ENCODE measurements at places on chromosomes 13 and 19.
A peak's percentile ranks its signal among the peaks of the same experiment; 100 is the strongest.

DNA sequence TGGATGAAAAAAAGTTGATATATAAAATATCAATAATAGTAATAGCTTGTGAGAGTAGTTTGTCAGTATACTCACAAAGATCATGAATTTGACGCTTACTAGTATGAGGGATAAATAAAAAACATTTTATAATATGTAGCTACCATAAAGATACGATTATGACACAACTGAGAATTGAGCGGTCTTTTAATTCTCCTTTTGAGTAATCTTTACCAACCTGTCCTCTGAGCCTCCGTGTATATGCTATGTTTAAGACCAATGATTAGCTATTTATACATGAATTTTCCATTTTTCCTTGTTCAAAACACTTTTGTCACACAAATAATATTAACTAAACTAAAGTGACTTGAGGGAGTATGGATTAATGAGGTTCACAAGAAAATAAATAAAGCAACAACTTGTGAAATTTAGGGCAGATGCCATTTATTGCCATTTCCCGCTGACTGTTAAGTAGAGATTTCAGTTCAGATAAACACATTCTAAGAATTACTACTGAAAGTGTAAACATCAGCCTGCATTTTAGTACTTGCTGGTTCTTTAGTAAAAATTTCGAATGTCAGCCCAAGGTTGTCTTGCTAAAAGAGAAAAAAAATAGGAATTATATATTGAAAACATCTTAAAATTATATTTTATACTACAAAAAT lies 6.2 kb upstream of the IRS2 start:
- DNase-seq, result no peak

DNA sequence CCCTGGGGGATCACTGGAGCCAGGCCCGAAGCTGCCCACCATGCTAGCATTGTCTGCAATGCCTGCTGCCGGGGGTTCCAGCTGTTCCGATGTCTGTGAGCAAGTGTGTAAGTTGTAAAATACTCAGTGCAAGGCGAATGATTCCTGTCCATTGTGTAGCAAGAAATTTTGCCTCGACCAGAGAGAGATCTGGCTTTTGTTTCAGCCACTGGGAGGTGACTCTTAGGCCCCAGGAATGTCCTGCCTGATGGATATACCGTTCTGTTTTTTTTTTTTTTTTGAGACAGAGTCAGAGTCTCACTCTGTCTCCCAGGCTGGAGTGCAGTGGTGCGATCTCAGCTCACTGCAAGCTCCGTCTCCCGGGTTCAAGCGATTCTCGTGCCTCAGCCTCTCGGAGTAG lies 7.3 kb upstream of the GADD45B start:
- no peak for DNase-seq

- no peak for DNase-seq
These were observed 4.7 kb upstream of the B3GNT3 start for GRCh38 chr19:17790059-17790780.

GRCh38 chr19:16836115-16837034 lies 7.2 kb downstream of the SIN3B start:
- DNase-seq, result peak; percentile 24

GRCh38 chr13:40269086-40269485 lies 397.4 kb downstream of the FOXO1 start:
- no peak for DNase-seq

- no peak for DNase-seq
These were observed 30.1 kb downstream of the DNAJC3 start for GRCh38 chr13:95707035-95707434.

GRCh38 chr19:44512326-44513298 lies 12.3 kb upstream of the ZNF180 start:
- DNase-seq, result no peak

- no peak for DNase-seq
These were observed 128.7 kb downstream of the KLF12 start for GRCh38 chr13:74005320-74006157.

GRCh38 chr13:98599502-98600328 lies 22.8 kb upstream of the STK24 start:
- no peak for DNase-seq

GRCh38 chr19:19334063-19334988 lies 13.7 kb downstream of the MAU2 start:
- DNase-seq, result no peak

DNA sequence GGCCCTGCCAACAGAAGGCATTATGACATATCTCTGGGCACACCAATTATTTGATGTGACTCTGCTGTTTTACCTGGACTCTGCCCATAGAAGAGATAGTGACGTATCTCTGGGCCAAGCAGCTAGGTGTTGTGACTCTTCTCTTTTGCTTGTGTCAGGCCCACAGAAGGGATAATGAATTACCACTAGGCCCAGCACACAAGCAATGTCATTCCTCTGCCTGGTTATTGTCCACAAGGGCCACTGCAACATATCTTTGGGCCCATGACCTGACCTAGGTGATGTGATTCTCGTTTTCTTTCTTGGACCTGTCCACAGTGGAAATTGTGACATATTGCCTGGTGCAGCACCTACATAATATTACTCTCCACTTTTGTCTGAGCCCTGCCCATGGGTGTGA lies 65.1 kb upstream of the ZNF724 start:
- no peak for DNase-seq

GRCh38 chr19:49056101-49056901 lies 1.2 kb downstream of the CGB7 start:
- DNase-seq, result no peak

DNA sequence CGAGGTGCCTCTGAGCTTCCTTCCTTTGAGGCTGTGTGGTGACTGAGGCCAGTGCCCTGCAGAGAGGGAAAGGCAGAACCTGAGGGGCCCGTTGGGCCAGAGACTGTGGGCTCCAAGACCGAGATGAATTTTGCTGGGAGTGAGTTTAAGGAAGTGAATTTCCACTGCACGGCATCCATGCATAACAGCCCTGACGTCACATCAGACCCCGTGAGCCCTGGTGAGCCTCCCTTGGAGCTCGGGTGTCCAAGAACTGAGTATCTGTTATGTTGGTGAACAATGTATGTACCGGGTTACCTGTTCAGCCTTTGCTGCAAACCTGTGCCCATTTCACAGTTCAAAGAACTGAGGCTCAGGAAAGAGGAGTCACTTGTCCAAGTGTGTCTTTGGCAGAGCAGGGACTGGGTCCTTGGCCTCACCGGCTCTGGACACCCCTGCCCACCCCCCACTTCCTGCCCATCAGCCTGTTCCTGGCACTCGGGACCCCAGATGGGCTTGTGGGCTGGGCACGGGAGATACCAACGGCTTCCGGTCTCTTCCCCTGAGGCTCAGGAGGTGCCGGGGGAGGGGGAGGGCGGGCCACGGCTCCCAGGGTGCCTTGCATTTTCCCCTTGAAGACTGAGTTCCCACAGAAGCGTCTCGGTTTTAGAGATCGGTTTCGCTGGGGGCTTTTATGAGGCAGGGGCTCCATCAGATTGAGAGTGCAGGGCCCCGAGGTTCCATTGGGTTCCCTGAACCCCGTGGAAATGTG lies 33.7 kb downstream of the NFILZ start:
- no peak for DNase-seq

GRCh38 chr19:1817553-1818179 lies 5.6 kb upstream of the ATP8B3 start:
- no peak for DNase-seq

DNA sequence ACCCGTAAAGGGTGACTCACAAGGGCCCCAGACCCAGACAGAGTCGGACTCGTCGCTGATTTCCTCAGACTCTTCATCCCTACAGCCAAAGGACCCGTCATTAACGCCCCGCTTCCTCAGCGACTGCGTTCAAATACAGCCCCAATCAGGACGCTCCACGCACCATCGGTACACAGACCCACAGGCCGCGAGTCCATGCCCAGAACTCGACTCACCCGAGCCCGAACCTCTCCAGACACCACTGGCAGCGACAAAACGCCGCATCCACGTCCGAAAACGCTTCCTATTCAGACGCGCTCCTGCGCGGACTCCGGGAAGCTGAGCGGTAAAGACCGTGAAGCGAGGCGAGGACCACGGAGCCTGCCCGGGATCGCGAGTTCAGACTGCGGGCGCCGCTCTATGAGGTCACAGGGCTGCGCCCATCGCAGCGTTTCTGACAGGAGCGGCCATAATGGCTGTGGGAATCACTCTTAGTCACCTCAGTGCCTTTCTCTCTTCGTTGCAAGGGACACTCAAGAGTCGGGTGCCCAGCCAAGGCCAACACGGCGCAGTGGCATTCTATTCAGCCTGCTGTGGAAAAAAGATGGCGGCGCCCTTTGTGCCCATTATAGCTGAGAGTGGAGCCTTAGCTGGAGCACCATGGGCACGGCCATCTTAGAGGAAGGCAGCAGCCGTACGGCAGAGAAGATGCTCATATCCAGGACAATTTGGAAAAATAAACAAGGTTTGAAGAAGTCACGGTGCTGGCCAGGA lies at the start of gene ZNF614:
Gene ZNF614 (minus strand): TSS at position 353 of the 753 bp plus-strand sequence. CDS start 2,634 bp downstream, outside the sequence.
- DNase-seq, result peak; percentile 85

- no peak for DNase-seq
These were observed 75.0 kb downstream of the RASA3 start for GRCh38 chr13:114057166-114058050.

GRCh38 chr13:27409013-27409412 lies 15.4 kb upstream of the GTF3A start:
- no peak for DNase-seq

- peak; percentile 76 for DNase-seq
These were observed 672 bp upstream of the IRF2BP1 start for GRCh38 chr19:45886427-45887199.

DNA sequence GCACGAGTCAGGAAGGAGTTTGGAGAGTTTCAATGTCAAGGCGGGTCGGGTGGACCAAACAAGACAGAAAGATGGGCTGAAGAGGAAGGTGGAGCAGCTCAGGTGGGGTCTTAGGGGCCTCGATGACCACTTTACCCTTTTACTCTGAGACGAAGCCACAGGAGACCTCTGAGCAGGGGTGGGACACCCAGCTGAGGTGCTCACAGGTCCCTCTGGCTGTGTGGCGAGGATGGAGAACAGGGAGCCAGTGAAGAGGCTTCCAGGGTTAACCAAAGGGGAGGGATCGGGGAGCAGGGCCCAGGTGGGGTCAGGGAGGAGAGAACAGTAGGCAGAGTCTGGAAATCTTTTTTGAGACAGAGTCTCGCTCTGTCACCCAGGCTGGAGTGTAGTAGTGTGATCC lies 2.0 kb upstream of the CCER2 start:
- DNase-seq, result no peak

- DNase-seq, result no peak
These were observed 550.7 kb upstream of the SLITRK5 start for GRCh38 chr13:87120476-87120875.

DNA sequence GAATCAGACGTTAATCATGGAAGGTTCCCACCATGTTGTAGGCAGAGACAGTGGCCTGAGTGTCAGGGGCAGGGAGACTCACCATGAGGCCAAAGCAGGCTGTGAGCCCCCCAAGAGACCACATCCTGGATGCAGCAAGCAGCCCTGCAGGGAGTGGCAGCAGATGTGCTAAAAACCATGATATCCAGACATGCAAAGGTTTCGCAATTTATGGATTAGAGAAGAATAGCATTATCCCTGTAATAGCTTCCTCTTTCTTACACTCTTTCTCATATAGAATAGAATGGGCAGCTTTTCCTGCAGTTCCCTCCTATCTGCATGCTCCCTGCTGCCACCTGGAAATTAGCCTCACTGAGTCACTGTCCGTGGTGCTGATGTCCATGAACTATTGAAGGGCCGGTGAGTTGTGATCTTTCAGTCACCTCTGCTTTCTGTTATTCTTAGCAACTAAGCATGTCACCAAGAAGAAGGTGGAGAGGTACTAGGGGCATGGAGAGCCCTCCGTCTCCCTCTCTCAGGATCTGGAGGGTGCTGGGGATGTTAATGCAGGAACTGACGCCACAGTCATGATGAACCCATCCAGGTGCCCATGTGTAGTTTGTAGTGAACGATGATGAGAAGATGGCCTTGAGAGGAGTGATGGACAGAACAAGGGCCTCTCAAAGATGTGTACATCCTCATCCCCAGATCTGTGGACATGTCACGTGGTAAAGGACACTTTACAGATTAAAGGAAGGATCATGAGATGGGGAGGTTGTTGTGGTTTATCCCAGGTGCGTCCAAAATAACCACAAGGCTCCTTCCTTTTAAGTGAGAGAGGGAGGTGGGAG lies 9.9 kb downstream of the CEACAM4 start:
- no peak for DNase-seq

DNA sequence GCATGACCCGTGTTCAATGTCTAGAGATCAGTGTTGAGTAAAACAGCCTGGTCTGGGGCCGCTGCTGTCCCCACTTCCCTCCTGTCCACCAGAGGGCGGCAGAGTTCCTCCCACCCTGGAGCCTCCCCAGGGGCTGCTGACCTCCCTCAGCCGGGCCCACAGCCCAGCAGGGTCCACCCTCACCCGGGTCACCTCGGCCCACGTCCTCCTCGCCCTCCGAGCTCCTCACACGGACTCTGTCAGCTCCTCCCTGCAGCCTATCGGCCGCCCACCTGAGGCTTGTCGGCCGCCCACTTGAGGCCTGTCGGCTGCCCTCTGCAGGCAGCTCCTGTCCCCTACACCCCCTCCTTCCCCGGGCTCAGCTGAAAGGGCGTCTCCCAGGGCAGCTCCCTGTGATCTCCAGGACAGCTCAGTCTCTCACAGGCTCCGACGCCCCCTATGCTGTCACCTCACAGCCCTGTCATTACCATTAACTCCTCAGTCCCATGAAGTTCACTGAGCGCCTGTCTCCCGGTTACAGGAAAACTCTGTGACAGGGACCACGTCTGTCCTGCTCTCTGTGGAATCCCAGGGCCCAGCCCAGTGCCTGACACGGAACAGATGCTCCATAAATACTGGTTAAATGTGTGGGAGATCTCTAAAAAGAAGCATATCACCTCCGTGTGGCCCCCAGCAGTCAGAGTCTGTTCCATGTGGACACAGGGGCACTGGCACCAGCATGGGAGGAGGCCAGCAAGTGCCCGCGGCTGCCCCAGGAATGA lies 1.5 kb upstream of the CEACAM5 start:
- peak; percentile 76 for DNase-seq

DNA sequence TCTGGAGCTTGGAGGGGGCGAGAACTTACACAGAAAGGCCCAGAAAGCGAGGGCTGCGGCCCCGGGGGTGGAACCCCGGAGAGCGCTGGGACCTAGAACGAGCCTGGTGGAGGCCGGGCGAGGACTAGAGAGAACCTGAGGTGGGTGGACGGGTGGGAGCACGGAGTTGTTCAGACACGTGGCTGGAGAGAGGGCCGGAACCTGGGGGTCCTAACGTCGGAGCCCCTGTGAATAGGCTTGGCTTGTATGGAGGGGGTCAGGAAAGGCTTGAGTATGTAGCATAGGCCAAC lies 383 bp downstream of the ZNF581 start:
- no peak for DNase-seq

DNA sequence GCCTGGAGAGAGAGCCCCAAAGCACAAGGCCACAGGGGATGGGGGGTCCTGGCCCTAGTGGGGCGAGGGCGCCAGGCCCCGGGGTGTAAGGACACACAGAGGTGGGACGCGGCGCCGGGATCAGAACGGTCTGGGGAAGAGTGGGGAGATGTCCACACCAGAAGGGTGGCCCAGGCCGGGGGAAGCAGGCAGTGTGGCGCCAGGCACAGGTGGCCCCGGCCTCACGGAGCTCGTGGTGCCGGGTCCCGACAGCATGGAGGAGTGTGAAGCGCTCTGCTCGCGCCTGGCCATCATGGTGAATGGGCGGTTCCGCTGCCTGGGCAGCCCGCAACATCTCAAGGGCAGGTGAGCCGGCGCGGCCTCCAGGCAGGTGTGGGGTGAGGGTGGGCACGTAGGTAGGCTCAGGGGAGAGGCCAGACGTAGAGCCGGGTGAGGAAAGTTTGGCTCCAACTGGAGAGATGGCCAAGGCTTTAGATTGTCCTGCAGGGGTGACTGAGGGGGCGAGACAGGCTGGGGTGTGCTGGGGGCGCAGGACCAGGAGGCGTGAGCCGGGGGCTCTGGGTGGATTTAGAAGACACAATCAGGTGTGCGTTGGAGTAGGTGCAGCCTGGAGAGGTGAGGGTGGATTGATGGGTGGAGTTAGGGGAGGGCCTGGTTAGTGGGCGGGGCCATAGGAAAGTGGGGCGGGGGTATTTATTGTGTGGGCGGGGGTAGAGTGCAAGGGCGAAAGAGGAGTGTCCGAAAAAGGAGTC lies 2.9 kb upstream of the ARHGAP45 start:
- DNase-seq, result no peak

Data from bone marrow (tissue), 2 donors.